ENCODE measurements at places on chromosomes 16 and 17.

GRCh38 chr16:59146140-59146539 is 412.0 kb upstream of the GOT2 start:
- no peak for DNase-seq

- DNase-seq = no peak
Measured at GRCh38 chr17:73170324-73170723, 5.5 kb downstream of the SSTR2 start.

- no peak for DNase-seq
Measured at GRCh38 chr16:86195863-86196630, 297.1 kb downstream of the IRF8 start.

- DNase-seq = peak; percentile 65
Measured at GRCh38 chr16:85615014-85615851, 2.1 kb downstream of the GSE1 start.

DNA sequence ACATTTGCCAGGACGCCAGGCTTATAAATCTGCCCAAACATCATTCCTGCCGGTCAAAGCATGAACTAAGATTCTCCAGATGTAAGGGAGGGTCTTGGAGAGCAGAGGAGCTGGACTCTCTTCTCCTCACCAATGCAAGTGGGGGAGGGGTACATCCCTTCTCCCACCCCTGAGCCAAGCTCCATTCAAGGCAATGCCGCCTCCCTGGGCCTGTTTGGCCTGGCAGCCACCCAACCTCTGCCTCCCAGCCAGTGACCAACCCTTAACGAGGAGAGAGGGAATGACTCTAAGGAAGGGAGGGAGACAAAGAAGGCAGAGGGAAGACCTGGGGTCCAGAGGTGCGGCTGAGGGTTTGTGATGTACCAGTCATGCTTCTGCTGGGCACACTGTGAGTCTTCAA is 13.8 kb downstream of the C17orf50 start:
- DNase-seq = no peak

- DNase-seq = no peak
Measured at GRCh38 chr16:839643-840408, 39.3 kb upstream of the GNG13 start.

DNA sequence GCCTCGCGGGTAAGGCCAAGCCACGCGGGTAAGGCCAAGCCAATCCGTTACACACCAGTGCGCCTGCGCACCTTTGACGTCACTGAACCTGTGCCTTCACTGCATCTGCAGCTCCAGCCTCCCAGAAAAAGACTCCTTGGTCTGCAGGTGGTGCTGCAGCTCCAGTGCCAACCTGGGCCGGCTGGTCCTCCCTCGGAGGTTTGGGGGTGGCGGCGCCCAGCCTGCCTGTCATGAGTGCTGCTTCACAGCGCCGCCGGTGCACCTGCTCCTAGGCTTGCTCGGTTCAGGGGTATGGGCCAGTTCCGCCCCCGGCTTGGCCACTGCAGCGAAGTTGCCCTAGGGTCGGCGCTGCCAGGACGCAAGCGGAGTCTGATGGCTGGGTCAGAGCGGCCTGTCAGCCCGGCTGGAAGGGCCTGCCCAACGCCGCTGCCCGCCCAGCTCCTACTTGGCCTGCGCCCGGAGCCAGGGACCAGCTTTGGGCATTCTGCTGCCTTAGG is 146.6 kb downstream of the USP22 start:
- no peak for DNase-seq

Data from NCI-H510A treated with DMSO at 0.1 percent for 48 hours (cell line).